ENCODE measurements at places on chromosomes 4 and X. TPM values are rescaled to one million over a fixed set of nuclear protein-coding genes. Genes with fewer than 3 reads are reported as not detected.

- H3K4me3 ChIP-seq, result peak overlapping the region; percentile 51
- peaks cover 8% of the 10 kb centered on the region for H3K4me1 ChIP-seq
- H3K27ac ChIP-seq, result no peak overlapping the region
- no peaks in the 10 kb centered on the region for H3K36me3 ChIP-seq
- peaks cover 64% of the 10 kb centered on the region for H3K27me3 ChIP-seq
Measured at GRCh38 chrX:25004485-25005032, 11.2 kb downstream of the ARX start.

GRCh38 chrX:23898412-23898959 is 9.3 kb downstream of the APOO start:
- no peaks in the 10 kb centered on the region for H3K36me3 ChIP-seq
- H3K27ac ChIP-seq, result peak overlapping the region; percentile 92
- H3K27me3 ChIP-seq, result no peaks in the 10 kb centered on the region
- H3K4me3 ChIP-seq, result no peak overlapping the region

DNA sequence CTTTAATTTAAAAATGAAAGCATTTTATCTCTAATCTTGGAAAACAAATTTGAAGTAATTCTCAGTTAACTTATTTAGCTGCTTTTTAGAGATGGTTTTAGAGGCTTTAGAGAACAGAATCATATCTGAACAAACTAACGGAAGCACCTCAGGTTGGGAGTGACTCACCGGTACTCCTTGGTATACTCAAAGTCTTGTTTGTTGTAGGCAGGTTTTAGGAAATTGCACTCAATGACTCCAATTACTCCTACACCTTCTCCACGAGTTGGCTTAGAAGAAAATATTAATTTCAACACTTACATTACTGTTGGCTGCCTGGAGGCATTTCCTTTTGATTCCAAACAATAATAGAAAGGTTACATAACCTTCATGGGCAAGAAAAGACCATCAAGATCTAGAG is 23.6 kb downstream of the MORC4 start:
- no peak for DNase-seq
- H3K27ac ChIP-seq, result no peak overlapping the region
- no peak overlapping the region for H3K4me3 ChIP-seq
- no peaks in the 10 kb centered on the region for H3K36me3 ChIP-seq

DNA sequence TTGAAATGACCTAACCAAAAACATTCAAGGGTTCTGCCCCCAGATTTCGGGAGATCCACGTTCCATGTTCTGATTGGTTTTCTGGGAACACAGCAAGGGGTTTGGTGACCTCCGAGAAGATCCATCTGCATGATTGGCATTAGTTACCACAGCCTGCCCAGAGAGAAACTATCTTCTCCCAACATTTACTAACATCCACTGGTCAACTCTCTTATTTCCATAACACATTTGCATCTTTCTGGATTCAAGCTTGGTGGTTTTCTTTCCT is 15.6 kb downstream of the SHOX start:
- H3K4me3 ChIP-seq, result no peak overlapping the region
- H3K27me3 ChIP-seq, result peaks cover 12% of the 10 kb centered on the region
- no peaks in the 10 kb centered on the region for H3K4me1 ChIP-seq
- DNase-seq, result no peak
- no peaks in the 10 kb centered on the region for H3K36me3 ChIP-seq

DNA sequence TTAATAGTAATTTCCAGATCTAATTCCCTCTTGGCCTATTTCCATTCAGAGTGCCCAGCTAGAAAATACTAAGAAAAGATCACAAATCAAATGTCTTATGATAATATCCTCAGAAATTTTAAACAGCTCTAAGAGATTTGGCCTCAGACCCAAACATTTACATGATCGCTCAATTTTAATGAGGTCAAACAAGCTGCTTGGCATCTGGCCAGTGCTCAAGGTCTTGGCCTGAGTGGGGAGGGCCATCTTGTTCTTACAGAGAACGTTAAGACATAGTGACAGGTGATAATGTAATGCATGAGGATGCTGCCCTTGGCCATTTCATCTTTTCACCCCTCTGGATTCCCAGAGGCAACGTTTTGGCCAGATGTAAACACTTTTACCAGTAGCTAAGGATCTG is 159.2 kb upstream of the SLC7A11 start:
- DNase-seq, result no peak
- H3K27me3 ChIP-seq, result no peaks in the 10 kb centered on the region
- no peaks in the 10 kb centered on the region for H3K36me3 ChIP-seq
- peaks cover 15% of the 10 kb centered on the region for H3K4me1 ChIP-seq
- H3K27ac ChIP-seq, result no peak overlapping the region

DNA sequence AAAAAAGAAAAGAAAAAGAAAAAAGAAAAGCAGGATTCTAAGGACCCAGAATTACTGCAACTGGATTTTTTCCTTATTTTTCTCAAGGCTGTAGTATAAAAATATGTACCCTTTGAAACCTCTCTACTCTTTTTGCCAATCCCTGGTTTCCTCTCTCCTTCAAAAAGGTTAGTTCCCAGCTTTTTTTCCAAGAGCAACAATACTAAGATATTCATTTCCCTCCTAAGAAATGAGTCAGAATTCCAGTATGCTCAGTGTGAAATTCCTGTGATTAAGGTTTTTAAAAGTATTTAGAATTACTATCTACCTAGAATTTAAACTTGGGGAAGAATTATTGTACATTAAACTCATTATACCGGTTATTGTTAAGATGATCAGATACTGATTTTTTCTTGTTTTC is 22.0 kb downstream of the SMIM14 start:
- no peak overlapping the region for H3K4me3 ChIP-seq
- H3K4me1 ChIP-seq, result peaks cover 68% of the 10 kb centered on the region

GRCh38 chr4:140223056-140223810 is 69.2 kb upstream of the MAML3 start:
- H3K4me1 ChIP-seq, result peaks cover 4% of the 10 kb centered on the region
- H3K36me3 ChIP-seq, result no peaks in the 10 kb centered on the region
- peak; percentile 63 for DNase-seq
- H3K27me3 ChIP-seq, result no peaks in the 10 kb centered on the region

GRCh38 chr4:68576272-68577125 is at the start of gene UGT2B17:
TSS of gene UGT2B17 (minus strand) at chr4:68576322. CDS start at chr4:68568484, 7,838 bp downstream.
- H3K36me3 ChIP-seq, result no peaks in the 10 kb centered on the region
- DNase-seq, result no peak
- no peaks in the 10 kb centered on the region for H3K27me3 ChIP-seq
- H3K4me1 ChIP-seq, result no peaks in the 10 kb centered on the region
- no peak within 1 kb of the TSS for H3K4me3 ChIP-seq

GRCh38 chrX:141760761-141761160 is 62.2 kb upstream of the SPANXD start:
- DNase-seq, result peak; percentile 86
- no peak overlapping the region for H3K4me3 ChIP-seq
- H3K27ac ChIP-seq, result peak overlapping the region; percentile 47
- no peaks in the 10 kb centered on the region for H3K27me3 ChIP-seq
- H3K4me1 ChIP-seq, result peaks cover 23% of the 10 kb centered on the region
- no peaks in the 10 kb centered on the region for H3K36me3 ChIP-seq

DNA sequence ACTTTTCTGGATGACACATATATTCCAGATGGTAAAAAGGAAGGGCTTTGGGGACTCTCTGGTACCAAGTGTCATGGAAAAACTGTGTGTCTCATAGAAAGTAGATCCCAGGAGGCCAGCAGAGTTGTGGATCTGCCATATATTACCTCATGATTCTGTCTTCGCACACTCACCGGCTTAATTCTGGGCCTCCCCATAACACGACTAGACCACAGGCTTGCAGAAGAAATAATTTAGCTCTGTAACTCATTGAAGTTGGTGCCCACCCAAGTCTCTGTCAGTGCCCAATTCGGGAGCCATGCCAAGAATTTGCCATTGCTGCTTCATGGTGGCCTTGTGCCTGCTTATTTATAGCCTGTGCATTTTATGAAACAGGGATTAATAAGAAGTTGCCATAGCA is 104.5 kb downstream of the AR start:
- no peak overlapping the region for H3K27ac ChIP-seq
- no peaks in the 10 kb centered on the region for H3K36me3 ChIP-seq
- no peaks in the 10 kb centered on the region for H3K27me3 ChIP-seq

- no peak for DNase-seq
- no peaks in the 10 kb centered on the region for H3K36me3 ChIP-seq
- no peaks in the 10 kb centered on the region for H3K27me3 ChIP-seq
- no peak overlapping the region for H3K4me3 ChIP-seq
Measured at GRCh38 chrX:72255445-72255844, 16.6 kb upstream of the ERCC6L start.

The BANK1 gene
- 1.8 TPM for total RNA-seq

The H2BW1 gene
- not detected for total RNA-seq

The SLC4A4 gene
- total RNA-seq, result 0.47 TPM
